ENCODE measurements at places on chromosomes 6 and 20.
A peak's percentile ranks its signal among the peaks of the same experiment; 100 is the strongest.

- no peak for DNase-seq
Measured at GRCh38 chr6:131368198-131368911, 204.7 kb upstream of the ARG1 start.

DNA sequence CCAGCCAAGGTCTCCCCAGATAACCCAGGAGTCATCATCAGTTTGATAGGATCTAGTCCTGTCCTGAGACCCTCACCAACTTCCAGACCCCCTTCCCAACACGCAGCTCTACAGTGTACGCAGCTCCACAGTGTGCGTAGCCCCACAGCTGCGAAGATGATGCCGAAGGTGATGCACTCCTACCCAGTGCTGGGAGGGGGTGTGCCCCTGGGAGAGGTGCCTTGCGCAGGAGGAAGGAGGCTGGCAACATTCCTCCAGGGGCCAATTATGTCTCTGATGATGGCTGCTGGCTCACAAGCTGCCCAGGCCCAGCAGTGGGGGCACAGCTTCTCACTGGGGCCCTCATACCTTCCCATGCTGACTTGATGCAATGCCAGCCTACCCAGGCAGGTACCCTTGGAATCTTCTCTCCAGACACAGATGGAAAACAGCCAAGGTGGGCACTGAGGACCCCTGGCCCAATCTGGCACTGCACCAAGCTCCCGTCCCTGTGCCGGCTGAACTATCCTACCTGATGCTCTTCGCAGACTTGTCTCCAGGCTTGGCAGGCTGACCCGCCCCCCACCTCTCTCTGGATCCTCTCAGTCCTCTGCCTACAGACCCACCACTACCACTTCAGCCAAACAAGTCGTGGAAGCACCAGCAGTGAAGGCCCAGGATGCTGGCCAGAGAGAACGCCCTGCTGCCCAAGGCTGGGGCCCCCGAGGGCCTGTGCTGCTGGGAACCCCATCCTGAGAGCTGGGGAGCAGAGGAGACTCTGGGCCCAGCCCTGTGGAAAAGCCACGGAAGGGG lies 1.4 kb downstream of the ZNF512B start:
- DNase-seq: peak; percentile 61

DNA sequence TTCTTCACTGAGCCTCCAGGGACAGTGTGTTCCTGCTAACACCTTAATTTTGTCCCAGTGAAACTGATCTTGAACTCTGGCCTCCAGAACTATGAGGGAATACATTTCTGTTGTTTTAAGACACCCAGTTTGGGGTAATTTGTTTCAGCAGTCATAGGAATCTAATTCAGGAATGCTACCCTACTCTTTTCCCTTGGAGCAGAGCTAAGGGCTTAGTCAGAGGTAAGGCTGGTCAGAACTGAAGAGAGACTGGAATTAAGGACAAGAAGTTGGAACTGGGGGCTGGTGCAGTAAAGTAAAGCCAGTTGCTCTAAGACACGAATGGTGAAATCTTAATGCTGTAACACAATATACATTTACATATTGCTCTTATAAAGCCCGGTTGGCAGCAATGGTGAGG lies 809.7 kb downstream of the MAFB start:
- no peak for DNase-seq

DNA sequence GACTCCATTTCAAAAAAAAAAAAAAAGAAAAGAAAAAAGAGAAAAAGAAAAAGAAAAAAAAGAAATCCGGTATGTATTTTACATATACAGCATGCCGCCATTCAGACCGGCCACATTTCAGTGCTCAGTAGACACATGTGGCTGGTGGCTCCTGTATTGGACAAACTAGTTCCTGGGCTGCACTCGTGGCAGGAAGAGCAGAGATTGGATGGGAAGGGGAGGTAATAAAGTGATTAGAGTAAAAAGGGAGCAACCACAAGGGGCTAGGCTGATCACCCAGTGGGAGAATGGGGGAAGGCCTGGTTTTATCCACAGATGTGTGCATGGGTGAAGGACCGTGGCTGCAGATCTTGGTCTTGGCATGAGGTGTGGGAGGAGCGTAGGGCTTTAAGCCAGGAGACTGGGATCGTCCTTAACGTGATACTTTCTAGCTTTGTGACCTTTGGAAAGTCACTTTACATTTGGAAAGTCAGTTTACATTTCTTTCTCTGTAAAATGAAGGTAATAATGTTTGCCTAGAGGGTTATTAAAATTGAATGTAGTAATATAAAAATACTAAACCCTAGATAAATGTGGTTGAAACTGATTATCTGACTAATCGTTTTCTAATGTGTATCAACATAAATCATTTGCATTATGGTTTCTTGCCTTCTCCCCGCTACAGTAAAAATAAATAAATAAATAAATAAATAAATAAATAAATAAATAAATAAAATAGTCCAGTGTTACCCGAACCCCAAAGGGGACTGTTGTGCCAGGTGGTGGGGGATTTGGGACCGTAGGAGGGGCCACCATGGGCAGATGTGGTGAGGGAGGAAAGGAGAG lies 869 bp upstream of the TRIM15 start:
- no peak for DNase-seq

- DNase-seq: no peak
Measured at GRCh38 chr20:10828180-10828579, 154.4 kb upstream of the JAG1 start.

DNA sequence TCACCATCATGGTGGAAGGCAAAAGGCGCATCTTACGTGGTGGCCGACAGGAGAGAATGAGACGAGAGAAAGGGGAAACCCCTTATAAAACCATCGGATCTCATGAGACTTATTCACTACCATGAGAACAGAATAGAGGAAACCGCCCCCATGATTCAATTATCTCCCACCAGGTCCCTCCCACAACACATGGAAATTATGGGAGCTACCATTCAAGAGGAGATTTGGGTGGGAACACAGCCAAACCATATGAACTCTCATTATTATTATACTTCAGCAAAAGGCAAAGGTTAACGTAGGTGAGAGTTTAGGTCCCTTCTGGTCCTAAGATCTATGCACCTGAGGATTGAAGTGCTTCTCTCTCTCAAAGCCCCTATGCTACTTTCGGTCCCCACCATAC lies 2.4 kb upstream of the PFDN4 start:
- no peak for DNase-seq

DNA sequence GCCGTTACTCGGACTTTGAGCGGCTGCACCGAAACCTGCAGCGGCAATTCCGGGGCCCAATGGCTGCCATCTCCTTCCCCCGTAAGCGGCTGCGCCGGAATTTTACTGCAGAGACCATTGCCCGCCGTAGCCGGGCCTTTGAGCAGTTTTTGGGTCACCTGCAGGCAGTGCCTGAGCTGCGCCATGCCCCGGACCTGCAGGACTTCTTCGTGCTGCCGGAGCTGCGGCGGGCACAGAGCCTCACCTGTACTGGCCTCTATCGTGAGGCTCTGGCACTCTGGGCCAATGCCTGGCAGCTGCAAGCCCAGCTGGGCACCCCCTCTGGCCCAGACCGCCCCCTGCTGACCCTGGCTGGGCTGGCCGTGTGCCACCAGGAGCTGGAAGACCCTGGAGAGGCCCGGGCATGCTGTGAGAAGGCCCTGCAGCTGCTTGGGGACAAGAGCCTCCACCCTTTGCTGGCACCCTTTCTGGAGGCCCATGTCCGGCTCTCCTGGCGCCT lies 7.2 kb downstream of the SNX21 start:
- DNase-seq: no peak

DNA sequence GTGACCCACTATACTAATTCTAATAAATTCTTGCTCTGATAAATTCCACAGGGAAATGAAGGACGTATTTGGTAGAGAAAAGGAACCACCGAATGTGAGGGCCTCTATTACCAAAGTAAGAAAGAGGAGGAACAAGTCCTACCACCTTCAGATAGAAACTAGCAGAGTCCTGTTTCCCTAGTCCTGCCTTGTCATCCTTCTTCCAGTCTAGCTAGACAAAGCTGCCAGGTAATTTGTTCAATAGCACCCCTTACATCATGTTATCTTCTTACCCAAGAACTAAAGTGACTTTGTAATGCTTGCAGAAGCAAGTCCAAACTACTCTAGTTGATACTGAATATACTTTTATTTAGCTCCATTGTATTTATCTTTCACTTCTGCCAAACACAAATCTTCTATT lies 29.3 kb upstream of the FAM83B start:
- no peak for DNase-seq

- no peak for DNase-seq
Measured at GRCh38 chr6:138544501-138544900, 45.2 kb upstream of the NHSL1 start.

DNA sequence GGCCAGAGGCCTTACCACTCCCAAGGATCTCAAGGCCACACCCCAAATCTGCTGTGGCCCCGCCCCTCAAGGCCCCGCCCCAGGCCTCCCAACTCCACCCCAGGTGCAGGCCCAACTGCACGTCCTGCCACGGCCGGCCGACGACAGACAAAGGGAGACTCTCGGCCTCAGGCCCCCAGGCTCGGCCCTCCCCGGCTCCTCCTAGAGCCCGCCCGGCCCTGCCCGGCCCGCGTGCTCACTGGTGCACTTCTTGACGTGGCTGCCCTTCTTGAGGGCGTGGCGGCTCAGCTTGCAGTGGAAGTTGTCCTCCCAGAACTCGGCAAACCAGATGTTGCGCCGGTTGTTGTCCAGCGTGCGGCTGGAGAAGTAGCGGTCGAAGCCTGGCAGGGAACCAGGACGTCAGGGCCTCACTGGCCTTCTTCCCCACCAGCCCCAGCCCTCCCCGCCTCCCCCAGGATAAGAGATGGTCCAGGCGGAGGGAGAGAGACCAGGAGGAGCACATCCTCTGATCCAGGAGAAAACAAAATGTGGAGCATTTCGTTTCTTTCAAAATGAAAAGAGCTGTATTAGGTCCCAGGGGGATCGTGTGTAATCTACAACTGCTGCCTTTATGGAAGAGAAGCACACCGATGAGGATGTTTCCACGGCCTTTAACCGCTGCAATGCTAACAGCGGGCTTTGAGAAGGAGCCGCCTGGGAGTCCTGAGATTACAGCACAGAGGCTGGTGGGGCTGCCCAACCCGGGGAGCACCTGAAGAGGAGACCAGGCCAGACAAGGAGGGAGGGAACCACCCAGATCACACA lies 89.4 kb downstream of the GRM4 start:
- DNase-seq: no peak

DNA sequence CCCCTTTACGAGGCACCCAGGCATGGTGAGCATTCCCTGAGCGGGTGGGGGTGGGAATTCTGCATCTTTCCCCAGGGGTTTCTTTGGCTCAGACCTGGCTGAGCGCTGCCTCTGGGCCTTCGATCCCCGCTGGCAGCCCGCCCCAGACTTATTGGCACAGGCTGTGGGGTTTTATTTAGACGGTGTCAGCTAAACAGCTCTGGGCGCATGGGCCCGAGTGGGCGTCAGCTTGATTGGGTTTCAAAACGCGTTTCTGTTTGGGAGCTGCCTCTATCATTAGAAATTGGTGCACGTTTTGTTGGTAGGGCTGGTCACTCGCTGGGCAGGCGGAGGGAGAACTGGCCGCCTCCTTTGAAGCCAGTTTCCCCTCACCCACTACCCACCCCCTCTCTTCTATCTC lies 21.0 kb downstream of the PMEPA1 start:
- DNase-seq: no peak

DNA sequence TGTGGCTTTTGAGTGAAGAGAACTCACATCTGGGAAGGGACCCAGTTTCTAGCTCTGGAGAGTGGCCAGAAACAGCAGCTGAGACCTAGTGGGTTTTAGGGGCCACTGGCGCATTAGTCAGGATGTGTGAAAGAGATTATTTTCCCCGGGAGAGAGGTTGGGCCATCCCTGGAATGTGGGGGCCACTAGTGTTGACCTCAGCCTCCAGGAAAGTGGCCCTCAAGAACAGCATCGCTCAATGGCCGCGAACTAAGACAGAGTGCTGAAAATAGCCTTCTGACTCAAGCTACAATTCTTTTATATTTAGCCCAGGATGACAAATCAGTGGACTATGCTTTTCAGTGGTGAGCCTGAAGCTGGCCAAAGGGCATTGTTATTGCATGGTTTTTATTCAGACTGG lies 210.4 kb upstream of the RNF24 start:
- no peak for DNase-seq

GRCh38 chr6:5278047-5278446 lies 16.7 kb downstream of the FARS2 start:
- no peak for DNase-seq

DNA sequence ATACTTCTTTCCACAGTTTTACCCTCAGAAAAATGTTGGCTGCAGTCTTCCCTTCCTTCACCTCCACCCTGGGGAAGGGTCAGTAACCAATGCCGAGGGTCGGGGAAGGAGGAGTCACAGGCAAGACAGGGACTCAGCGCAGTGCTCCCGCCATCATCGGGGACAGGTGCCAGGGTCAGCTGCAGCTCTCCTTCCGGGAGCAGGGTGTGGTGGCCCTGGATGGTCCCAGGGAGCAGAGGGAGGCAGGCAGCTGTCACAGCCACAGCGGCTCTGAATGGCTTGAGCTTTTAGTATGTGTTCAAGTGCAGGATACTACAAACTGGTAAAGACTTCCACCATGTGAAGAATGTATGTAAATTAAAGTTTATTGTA lies 26.0 kb upstream of the PI16 start:
- no peak for DNase-seq

GRCh38 chr6:80287607-80288006 lies 181.1 kb downstream of the BCKDHB start:
- no peak for DNase-seq

GRCh38 chr6:40395066-40395697 lies 192.0 kb downstream of the LRFN2 start:
- no peak for DNase-seq

DNA sequence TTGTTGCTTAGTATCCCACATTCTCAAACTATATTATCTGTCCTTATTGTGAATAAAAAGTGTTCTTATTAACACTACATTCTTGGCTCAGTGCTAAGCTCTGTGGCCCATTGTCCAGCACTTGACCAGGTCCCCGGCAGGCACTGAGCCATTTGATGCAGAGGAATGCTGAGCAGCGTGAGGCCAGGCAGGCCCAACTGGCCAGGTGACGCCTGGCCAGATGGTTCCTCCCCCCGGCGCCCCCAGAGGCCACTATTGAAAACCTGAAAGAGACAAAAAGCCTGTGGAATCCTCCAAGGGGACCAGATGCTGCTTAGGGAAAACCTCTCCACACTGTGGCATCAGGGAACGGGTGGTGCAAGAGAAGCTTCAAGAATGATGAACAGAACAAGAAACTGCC lies 597.5 kb upstream of the JAG1 start:
- no peak for DNase-seq

- no peak for DNase-seq
Measured at GRCh38 chr6:2531426-2532215, 219.1 kb downstream of the MYLK4 start.

DNA sequence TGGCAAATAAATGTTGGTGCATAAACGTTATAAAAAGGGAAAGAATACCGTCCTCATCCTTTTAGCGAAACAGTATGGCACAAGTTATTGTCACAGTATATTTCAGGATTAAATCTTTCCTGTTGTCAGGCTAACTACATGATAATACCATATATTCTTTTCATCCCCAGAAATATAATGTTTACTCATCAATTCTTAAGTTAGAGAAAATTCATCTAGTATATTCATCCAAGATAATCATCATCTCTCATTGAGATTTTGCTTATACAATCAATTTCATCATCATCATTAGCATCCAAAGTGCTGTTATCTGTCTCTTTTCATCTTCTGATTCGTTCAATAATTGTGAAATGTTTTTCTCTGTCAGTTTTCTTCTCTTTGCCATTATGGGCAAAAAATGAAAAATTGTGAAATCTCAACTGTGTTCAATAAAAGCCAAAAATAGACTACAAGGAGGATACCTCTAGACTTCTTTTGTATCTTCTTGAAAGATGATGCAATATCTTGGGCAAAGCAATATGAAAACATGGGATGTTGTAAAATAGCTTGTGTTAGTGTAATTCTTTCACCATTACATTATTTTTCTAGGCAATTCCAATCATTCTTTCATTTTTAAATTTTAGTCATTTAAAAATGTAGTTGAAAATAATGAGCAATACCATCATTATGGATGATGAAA lies 2.6 kb downstream of the SPACA1 start:
- no peak for DNase-seq

- DNase-seq: no peak
Measured at GRCh38 chr6:56448046-56448445, 194.6 kb downstream of the DST start.

Measured in ascending aorta (tissue), 2 donors.